Left cardiac atrium (tissue), 4 donors: ENCODE measurements at places on chromosomes 5 and 9. TPM values are rescaled to one million over a fixed set of nuclear protein-coding genes. Genes with fewer than 3 reads are reported as not detected.

The FAM169A gene
- total RNA-seq = 5.0 TPM

The FOXD4L3 gene
- total RNA-seq = 0.13 TPM

The LCN1 gene
- total RNA-seq = not detected

The PCDHGA3 gene
- total RNA-seq = 5.0 TPM

DNA sequence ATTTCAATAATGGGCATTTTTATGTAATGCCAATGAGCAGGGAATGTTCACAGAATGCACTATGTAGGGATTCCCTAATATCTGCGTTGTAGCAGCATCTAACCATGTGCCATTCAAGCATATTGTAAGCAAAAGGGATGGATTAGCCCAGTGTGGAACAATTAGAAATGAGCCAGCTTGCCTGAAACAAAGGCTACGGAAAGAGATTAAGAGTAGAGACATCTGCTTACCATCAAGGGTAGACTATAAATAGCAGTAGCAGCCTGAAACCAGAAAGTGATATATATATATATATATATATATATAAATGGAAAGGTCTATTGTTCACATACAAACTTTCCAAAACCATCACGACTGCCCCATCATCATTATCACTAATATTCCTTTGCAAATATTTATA, 31.9 kb upstream of the CEP120 start:
- no peak for DNase-seq
